ENCODE measurements at places on chromosomes 16 and 17. TPM values are rescaled to one million over a fixed set of nuclear protein-coding genes. Genes with fewer than 3 reads are reported as not detected.

The ALOX15B gene
- not detected for total RNA-seq

The LONP2 gene
- total RNA-seq: 66.4 TPM

The UBE2G1 gene
- total RNA-seq: 82.6 TPM

The DOC2B gene
- 1.3 TPM for total RNA-seq

The MFAP4 gene
- total RNA-seq: 2.5 TPM

The MEIOC gene
- total RNA-seq: 0.86 TPM

The CMTM2 gene
- total RNA-seq: not detected

The CD7 gene
- total RNA-seq: 0.31 TPM

GRCh38 chr17:32739722-32740121, 137.2 kb downstream of the MYO1D start:
- DNase-seq: no peak

Measured in progenitor cell of endocrine pancreas (in vitro differentiated cells).